SK-N-DZ (cell line): ENCODE measurements at places on chromosomes 13 and 19.

- no peak for DNase-seq
Measured at GRCh38 chr13:50033725-50034124, 18.5 kb downstream of the KCNRG start.

GRCh38 chr13:102907016-102907756 is 61.4 kb downstream of the ERCC5 start:
- no peak for DNase-seq

GRCh38 chr19:29815231-29815630 is 3.4 kb downstream of the CCNE1 start:
- DNase-seq = no peak

DNA sequence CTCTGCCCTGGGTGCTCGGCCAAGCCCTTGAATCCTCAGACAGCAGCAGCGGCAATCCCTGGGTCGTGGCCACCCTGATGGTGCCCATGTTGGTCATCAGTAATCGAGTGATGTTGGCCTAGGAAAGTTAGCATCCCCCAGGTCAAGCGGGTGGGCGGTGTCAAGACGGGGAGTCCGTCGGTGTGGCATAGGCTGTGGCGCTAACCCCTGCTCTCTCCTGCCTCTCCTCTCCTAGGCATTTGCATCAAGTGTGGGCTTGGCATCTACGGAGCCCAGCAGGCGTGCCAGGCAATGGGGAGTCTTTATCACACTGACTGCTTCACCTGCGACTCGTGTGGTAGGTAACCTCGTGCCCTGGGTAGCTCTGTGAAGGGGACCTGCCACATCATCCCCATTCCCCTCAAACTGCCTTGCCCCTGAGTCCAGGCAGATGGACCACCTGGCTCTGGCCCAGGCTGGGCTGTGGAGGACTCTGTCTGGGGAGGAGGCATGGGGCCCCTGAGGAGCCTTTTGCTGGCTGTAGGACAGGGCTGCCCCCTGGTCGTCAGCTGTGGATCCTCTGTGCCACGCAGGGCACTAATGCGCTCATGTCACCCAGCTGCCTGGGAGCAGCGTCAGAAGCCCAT is 8.7 kb downstream of the WTIP start:
- DNase-seq = no peak

- DNase-seq = peak; percentile 97
Measured at GRCh38 chr19:12052497-12053169, at the start of gene ZNF878. ZNF878 (minus strand) TSS chr19:12052961; CDS start chr19:12052801, 160 bp downstream.

DNA sequence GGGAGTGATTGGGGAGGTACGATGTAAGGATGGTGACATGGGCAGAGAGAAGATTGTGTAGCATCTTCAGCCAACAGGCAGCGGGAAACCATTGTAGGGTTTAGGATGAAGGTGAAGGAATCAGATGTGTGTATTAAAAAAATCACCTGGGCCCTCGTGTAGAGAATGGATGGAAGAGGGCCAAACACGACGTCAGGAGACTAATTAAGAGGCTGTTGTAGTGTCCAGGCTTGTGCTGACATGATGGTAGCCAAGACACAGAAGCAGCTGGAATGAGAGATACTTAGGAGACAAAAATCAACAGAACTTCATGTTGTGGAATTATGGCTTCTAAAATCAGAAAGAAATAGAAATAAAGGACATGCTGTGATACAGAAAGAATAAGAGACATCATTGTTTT is 41.2 kb upstream of the ARGLU1 start:
- DNase-seq = no peak

DNA sequence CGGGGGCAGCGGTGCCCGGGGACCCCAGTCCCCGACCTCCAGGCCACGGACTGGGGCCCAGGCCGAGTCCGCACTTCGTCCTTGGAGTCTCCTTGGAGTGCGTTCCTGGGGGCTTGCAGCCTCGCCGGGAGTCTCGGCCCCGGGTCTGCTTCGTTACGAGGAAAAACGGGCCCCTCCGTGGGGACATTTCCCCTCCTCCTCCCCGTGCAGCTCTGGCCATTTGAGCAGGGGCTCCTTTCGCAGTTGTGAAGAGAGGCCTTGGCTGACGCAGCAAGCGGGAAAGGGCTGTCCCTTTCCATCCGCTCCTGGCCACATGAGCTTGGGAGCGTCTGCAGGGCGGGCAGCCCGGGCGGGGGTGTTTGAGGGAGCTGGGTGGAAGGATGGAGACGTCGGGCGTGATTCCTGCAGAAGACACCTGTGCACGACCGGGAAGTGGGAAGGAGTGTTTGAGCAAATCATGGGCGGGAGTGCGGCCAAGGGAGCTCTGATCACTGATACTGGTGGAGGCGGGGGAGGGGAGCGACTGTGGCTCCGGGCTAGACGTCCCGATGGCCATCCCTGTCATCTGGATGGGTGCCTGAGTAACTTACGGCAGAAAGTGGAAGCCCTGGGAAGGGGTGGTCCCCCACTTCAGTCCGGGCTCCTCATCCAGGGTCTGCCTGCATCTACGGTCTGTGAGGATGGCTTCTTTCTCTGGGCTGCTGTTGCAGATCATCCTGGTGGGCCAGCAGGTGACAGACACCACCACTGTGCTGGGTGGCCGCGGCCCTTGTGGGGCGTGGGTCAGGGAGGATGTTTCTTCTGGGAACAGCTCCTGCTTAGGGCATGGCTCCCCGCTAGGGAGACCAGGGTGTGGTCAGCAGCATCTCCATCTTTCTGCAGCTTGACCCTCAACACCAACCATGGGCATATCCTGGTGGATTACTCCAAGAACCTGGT is 736 bp downstream of the GPI start:
- DNase-seq = no peak

DNA sequence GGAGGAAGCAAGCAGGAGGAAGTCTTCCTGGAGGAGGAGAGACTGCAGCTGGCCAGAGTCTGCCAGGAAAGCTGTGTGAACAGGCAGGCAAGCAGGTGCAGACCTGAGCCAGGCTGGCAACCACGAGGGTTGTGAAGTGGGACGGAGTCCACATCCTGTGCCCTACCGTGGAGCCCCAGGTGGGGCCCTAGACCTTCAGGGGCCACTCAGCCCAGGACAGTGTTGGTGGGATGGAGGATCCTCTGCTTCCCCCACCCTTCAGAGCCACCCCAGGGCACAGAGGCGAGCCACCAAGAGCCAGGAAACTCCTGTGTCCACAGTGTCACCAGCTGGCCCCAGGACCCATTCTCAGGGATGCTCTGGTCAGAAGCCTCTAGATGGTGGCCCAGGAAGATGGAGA is 8.4 kb upstream of the VSTM2B start:
- no peak for DNase-seq

DNA sequence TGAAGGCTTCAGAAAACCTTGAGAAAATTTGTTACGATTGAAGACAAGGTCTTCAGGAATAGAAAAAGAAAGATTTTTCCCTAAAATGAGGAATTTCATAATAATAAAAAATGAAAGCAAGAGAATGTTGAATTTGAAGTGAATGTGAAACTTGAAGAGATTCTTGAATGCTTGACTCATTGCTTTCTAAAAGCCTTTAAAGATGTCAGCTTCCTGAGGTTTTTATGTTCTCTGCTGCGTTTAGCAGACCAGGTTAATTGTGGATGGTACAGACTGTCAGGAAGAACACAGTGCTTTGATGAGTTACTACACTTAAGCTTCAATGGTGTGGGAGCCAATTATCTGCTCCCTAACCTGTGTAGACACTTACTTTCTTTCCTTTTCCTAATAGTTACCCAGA is 96.3 kb upstream of the FNDC3A start:
- DNase-seq = no peak

DNA sequence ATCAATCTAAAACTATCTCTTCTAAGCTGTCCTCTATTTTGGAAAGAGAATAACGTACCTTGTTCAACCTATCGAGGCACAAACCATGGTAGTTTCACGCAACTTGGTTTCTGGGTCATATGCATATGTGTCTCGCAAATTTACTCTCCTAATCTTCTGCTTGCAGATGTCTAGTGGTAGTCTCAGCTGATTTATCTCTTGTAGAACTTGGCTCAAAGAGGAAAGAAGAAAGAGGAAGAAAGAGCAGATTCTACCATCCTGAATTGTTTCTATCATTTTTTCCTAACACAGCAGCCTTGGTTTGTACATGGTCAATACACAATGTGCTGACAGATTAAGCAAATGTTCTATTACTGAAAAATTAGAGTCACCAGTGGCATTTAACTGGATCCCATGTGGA is 282.3 kb downstream of the SPRY2 start:
- DNase-seq = no peak

DNA sequence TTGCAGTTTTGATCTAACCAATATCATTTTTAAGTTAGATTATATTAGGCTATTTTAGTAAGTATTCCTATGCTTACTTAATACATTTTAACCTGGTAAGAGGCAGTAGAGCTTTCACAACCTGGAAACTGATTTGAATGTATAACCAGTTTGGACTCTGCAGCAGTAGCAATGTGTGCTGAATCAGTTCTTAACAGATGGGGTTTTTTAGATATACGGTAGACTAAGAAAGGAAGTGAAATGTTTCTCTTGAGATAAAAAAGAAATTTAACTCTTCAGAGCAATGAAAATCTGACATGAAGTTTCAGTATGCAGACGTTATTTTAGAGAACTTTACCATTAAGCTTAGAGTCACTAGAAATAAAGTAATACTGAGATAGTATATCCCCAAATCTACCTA is 2.7 kb downstream of the NBEA start:
- DNase-seq = no peak

- no peak for DNase-seq
Measured at GRCh38 chr13:75691183-75691582, 55.1 kb downstream of the LMO7 start.

DNA sequence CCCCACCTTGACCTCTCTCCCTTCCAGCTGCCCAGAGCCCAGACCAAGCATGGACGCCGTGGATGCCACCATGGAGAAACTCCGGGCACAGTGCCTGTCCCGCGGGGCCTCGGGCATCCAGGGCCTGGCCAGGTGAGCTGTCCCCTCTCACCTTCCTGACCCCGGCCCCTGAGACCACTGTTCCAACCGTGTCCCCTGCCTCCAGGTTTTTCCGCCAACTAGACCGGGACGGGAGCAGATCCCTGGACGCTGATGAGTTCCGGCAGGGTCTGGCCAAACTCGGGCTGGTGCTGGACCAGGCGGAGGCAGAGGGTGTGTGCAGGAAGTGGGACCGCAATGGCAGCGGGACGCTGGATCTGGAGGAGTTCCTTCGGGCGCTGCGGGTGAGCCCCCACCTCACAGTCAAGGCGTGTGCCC is 312 bp downstream of the CAPS start:
- DNase-seq = no peak

DNA sequence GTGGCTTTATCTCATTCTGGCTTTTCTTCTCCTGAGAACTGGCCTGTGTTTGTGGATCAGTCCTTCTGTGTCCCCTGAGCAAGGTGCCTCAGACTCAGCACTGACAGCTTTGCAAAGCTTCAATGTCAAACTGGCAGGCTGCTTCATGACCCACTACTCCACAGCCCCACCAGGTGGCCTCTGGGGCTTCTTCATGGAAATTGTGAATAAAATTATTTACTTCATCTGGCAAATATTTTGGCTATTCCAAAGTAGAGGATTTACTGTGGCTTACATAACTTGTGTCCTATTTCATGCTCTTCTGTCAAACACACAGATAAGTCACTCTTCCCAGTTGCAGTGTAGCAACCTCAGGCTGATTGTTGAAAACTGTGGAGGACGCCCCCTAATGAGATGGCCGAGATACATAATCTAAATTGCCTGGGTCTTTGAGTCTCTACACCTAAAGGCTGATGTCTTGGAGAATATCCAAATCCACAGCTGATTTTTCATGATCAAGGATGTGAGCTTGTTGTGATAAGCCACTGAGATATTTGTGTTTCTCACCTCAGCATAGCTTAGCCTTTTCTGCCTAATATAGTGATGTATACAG is 721.9 kb upstream of the SLC10A2 start:
- peak; percentile 41 for DNase-seq

DNA sequence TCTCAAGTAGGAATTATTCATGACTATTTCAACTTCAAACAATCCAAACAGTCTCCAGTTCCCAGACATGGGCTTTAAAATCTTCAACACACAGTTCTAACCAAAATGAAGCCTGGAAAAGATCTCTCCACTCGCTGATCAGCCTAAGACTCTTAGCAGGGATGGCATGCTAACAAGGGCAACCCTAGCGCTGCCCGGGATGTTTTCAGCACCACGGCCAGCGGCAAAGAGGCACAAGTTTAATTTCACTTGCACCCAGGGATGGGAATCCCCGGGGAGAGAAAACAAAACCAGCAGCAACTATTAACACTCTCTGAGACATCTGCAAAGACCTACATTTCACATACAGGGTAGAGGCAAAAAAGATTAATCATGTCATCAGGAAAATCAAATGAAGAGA is 43.0 kb downstream of the CACNA1A start:
- no peak for DNase-seq

DNA sequence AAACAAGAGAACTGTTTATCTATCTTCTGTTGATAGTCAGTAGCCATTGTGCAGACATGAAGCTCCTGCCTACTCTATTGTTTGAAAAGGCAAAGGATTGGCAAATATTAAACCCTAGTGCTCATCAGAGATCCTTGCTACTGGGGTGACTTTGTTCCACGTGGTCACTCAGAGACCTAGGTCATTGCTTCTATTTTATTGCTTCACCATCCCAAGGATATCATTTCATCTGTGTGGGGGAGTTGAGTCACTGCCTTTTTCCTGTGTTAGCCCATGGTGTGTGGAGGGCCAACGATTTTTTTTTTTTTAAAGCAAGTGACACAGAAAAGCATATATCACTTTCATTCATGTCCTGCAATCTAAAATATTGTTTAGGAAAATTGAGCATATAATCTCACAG is 254.1 kb upstream of the RXFP2 start:
- DNase-seq = no peak

DNA sequence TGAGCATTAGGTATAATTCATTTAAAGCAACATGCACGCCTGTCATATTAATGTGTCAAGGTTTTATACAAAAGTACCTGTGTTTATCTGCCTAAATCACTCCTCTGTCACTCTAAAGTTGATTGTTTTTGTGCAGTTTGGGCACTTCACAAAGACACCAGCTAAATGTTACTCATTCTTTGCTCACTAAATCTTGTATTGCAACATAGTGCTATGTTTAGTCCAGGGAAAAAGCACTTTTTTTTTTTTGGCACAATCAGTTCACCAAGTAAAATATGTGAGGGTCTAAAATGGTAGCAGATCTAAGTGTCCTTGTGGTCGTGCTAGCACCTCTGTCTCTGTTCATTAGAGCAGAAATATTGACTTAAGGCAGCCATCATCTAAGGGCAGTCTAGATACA is 2526.7 kb upstream of the PCDH20 start:
- DNase-seq = no peak

- no peak for DNase-seq
Measured at GRCh38 chr19:19140476-19140875, 2.2 kb upstream of the TMEM161A start.

GRCh38 chr19:3188627-3189596 is 3.2 kb downstream of the NCLN start:
- DNase-seq = no peak

GRCh38 chr13:72751220-72751619 is 23.5 kb downstream of the BORA start:
- DNase-seq = no peak
